ENCODE measurements at places on chromosomes 6 and 20.
A peak's percentile ranks its signal among the peaks of the same experiment; 100 is the strongest.

DNA sequence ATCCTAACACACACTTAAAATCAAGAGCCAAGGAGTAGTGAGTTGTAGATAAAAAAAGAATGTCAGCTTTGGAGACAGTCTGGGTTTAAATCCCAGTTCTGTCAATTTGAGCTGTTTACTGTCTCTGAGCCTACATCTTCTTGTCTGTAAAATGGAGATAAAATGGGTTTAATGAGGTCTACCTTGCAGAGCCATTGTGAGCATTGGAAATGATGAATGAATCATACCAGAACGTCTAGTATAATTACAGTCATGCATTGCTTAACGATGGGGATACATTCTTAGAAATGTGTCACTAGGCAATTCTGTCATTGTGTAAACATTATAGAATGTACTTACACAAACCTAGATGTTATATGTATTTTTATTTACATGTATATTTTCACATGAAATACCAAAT, 17.6 kb upstream of the SGK2 start:
- no peak overlapping the region for H3K27ac ChIP-seq
- H3K36me3 ChIP-seq = no peaks in the 10 kb centered on the region
- H3K4me1 ChIP-seq = no peaks in the 10 kb centered on the region
- H3K27me3 ChIP-seq = no peaks in the 10 kb centered on the region

DNA sequence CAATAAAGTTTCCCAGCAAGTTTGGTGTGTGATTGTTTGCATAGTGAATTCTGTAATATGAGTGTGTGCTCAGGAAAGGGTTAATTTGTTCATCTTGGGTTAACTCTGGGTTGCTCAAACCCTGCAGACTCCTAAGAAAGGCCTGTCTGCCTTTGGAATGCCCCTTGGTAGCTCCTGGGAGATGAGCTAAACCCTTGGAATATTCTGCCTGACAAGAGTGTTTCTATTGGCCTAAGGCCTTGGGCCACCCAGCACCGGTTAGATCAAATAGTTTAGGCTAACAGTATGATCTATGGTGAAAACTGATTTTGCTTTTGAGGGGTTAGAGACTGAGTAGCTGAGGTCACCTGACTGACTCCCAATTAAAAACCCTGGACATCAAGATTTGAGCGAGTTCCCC, 248.3 kb downstream of the GRM1 start:
- no peak overlapping the region for H3K4me3 ChIP-seq
- H3K27ac ChIP-seq = no peak overlapping the region
- H3K36me3 ChIP-seq = no peaks in the 10 kb centered on the region
- H3K27me3 ChIP-seq = no peaks in the 10 kb centered on the region
- no peak for DNase-seq
- H3K4me1 ChIP-seq = no peaks in the 10 kb centered on the region

DNA sequence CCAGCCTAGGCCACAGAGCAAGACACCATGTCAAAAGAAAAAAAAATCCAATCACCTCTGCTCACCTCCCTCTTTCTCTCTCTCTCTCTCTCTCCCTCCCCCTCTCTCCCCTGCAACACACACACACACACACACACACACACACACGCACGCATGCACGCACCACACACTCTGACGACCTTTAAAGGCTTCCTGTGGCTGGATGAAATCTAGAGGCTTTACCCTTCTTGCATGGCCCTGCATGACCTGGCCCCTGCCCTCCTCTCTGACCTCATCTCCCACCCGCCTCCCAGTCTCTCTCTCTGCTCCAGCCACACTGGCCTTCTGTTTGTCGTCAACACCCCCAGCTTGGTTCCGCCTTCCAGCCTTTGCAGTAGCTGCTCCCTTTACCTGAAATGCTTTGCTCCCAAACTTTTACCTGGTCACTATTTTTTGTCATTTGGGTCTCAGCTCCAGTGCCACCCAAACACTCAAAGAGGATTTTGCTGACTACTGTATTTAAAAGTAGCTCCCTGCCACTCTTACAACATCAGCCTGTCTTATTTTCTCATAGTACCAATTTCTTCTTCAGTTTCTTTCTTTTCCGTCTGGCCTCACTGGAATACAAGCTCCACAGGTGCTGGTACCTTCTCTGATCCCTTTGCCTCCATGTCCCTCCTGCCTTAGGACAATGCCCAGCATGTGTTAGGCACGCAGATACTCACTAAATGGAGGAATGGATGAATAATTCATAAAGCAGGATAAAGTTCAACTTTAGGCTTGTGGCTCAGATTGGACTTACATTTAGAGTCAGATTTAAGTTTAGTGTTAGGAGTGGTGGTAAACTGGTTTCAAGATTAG, 4.3 kb upstream of the LTA start:
- H3K27me3 ChIP-seq = peaks cover 23% of the 10 kb centered on the region
- H3K4me1 ChIP-seq = no peaks in the 10 kb centered on the region
- no peak for DNase-seq
- H3K27ac ChIP-seq = no peak overlapping the region
- H3K4me3 ChIP-seq = no peak overlapping the region

DNA sequence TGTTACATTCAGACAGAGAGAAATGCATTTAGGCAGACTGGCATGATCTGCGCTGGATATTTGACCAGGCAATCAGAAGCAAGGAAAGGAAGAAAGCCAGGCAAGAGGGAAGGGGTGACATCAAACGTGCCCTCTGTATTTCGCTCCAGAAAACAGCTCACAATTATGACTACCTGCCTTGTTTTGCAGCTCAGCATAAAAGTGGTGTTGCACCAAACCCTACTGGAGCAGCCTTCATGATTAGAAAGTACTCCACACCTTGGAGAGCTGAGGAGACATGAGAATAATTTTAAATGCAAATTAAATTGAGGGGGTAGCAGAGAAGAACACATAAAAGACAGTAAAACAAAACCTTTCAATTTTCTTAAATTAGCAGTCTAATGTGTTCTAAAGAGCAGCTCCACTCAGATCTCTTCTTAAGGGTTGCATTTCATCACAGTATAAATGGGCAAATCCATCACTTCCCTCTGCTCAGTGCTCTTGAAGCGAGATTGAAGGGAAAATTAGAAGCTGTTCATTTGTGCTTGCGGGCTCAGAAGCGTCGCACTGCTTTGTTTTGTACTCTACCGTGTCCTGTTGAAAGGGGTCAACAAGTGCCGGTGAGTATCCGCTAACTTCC, at the start of gene PHACTR1:
Gene PHACTR1, plus strand, starts transcription at position 470 of the 619 bp plus-strand sequence.
- no peaks in the 10 kb centered on the region for H3K27me3 ChIP-seq
- DNase-seq = no peak
- no peak within 1 kb of the TSS for H3K4me3 ChIP-seq
- no peaks in the 10 kb centered on the region for H3K36me3 ChIP-seq

DNA sequence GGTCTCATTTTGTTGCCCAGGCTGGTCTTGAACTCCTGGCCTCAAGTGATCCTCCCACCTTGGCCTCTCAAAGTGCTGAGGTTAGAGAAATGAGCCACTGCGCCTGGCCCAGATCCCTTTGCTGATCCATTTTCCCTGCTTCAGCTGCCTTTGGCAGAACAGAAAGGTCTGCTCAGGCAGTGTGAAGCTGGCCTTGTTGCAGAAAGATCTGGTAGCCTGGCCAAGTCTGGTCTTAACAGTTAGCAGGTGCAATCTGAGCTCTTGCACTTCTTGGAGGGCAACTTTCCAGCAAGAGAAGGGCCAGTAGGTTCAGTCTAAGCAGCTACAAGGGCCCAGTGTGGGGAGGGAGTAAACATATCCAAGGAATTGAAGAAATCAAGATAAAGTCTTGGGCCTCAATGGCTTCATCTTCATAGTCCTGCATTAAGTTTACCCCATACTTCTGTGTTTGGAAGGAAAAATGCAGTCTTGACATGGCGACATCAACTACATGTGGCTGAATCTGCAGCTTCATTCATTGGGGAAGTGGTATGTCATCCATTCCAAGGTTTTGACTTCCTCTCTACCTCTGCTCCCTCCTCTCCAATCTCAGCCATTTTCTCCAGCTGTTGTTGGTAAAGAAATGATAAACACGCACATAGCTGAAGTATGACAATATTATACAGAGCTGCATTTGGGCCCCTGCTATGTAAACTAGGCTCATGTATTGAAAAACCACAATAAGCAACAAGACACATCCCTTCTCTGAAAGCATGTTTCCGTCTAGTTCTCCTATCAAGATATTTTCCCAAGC, 39.0 kb upstream of the NEDD9 start:
- peak overlapping the region; percentile 78 for H3K27ac ChIP-seq
- no peaks in the 10 kb centered on the region for H3K27me3 ChIP-seq
- H3K4me1 ChIP-seq = peaks cover 24% of the 10 kb centered on the region
- H3K36me3 ChIP-seq = no peaks in the 10 kb centered on the region
- DNase-seq = peak; percentile 96

DNA sequence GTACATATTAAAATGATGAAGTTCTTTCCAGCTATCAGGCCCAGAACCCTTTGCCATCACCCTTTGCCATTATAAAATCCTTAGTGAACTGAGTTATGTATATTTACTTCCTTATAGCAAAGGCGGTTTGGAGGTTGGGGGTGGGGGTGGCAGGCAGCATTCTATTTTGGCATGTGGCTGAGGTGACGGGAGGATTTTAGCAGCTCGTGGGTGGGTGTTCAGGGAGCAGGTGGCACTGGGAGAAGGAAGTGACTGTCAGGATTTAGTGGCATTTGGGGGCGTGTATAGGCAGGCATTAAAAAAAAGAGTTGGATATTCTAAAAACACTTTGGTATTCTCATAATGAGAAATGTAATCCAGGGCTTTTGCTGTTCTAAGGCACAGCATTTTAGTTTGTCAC, 150.7 kb downstream of the RIMS1 start:
- no peaks in the 10 kb centered on the region for H3K36me3 ChIP-seq
- no peak overlapping the region for H3K4me3 ChIP-seq
- H3K27me3 ChIP-seq = no peaks in the 10 kb centered on the region
- no peak overlapping the region for H3K27ac ChIP-seq
- H3K4me1 ChIP-seq = no peaks in the 10 kb centered on the region

DNA sequence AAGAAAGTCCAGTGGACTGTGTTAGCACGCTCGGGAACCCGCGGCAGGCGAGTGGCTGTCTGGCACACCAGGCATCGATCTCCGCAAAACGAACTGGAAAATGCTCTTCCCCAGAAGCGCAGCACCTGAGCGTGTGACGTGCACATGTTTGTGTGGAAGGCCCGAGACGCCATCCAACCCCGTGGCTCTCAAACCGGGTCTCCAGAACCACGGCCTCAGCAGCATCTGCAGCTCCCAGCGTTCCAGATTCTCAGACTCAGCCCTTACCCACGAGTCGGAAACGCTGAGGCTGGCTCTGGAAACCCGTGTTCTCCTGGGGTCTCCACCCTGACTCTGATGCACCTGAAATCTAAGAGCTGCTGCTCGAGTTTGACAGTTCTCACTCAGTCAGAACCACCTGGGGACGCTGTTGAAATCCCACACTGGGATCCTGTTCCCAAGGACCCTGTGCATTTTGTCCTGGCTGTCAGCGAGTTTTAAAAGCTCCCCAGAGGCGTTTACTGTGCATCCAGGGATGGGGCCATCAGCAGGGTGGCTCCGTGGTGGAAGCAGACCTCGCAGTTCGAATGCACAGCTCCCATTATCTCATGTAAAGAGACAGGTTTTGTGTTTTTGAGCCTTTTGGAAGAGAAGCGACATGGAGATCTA, 69.0 kb downstream of the DLL1 start:
- H3K27ac ChIP-seq = no peak overlapping the region
- H3K27me3 ChIP-seq = no peaks in the 10 kb centered on the region
- no peak overlapping the region for H3K4me3 ChIP-seq
- no peaks in the 10 kb centered on the region for H3K4me1 ChIP-seq

DNA sequence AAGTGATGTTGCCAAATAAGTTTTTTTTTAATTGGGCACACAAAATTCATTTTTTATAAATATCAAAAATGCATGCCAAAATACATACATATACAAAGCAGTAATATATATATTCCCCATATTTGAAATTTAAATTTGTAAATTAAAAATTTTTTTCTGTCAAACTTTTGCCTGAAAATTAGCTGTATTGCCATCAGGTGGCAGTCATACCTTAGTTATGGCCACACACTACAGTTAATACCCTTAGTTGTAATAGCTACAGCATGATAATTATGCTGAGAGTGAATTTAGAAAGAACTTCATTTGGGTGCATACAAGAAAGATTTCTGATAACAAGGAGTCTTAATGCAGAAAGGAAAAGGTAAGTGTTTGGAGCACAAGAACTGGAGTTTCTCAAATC, 46.2 kb upstream of the SDHAF4 start:
- H3K27ac ChIP-seq = no peak overlapping the region
- no peaks in the 10 kb centered on the region for H3K27me3 ChIP-seq
- peak; percentile 18 for DNase-seq
- H3K4me3 ChIP-seq = no peak overlapping the region
- no peaks in the 10 kb centered on the region for H3K36me3 ChIP-seq

DNA sequence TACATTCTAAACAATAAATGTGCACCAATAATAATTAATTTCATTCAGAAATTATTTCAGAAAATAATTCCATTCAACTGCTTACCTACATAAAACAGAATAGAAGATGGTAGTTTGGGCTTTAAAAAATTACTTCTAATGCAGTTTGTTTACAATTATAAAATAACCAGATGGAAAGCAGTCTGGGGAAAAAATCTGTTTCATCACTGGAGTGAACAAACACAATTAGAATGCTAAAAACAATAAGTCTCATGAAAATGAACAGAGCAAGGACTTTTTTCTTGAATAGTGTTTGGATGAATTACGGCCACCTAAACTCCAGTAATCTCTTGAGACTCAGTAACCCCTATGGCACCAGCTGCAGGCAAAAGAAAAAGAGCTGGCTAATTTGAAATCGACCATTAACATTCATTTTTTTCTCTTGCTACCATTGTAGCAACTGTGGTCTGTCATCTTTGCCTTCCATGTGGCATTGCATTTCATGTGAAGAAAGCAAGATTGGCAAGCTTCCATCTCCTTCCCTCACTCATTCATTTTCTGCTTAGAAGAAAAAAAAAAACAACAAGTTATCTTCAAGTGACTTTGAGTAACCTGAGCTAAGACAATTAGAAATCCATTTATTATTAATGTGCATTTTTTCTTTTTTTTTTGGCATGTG, 88.4 kb upstream of the CEP85L start:
- H3K27me3 ChIP-seq = peaks cover 6% of the 10 kb centered on the region
- H3K36me3 ChIP-seq = no peaks in the 10 kb centered on the region
- no peak for DNase-seq
- H3K4me1 ChIP-seq = peaks cover 6% of the 10 kb centered on the region
- no peak overlapping the region for H3K27ac ChIP-seq
- no peak overlapping the region for H3K4me3 ChIP-seq

DNA sequence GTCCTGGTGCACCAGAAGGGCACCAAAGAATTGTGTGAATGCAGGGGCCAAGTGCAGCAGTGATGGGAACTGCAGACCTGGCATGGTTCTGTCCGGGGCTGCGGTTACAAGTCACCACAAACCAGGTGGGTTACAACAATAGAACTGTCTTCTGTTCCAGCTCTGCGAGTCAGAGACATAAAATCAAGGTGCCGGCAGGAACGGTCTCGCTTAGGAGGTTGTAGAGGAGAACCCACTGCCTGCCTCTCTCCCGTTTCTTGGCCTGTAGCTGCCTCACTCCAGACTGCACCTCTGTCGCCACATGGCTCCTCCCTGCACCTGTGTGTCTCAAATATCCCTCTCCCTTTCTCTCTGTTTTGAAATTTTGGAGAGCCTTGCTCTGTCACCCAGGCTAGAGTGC, 143.3 kb downstream of the TAF4 start:
- no peak overlapping the region for H3K27ac ChIP-seq
- no peak for DNase-seq
- H3K4me3 ChIP-seq = no peak overlapping the region
- H3K36me3 ChIP-seq = no peaks in the 10 kb centered on the region
